ENCODE measurements at places on chromosomes 2 and 18.

- DNase-seq: no peak
These were observed 114.8 kb upstream of the PKDCC start for GRCh38 chr2:41933046-41933420.

- DNase-seq: no peak
These were observed 506.5 kb upstream of the TNP1 start for GRCh38 chr2:217366266-217366895.

- DNase-seq: peak; percentile 62
These were observed 3.2 kb downstream of the BZW1 start for GRCh38 chr2:200814917-200815316.

- no peak for DNase-seq
These were observed 19.8 kb upstream of the TCF4 start for GRCh38 chr18:55607773-55608172.

GRCh38 chr2:7209757-7210555, 292.7 kb downstream of the RNF144A start:
- no peak for DNase-seq

GRCh38 chr18:33571998-33572787, 5.8 kb upstream of the ASXL3 start:
- no peak for DNase-seq

DNA sequence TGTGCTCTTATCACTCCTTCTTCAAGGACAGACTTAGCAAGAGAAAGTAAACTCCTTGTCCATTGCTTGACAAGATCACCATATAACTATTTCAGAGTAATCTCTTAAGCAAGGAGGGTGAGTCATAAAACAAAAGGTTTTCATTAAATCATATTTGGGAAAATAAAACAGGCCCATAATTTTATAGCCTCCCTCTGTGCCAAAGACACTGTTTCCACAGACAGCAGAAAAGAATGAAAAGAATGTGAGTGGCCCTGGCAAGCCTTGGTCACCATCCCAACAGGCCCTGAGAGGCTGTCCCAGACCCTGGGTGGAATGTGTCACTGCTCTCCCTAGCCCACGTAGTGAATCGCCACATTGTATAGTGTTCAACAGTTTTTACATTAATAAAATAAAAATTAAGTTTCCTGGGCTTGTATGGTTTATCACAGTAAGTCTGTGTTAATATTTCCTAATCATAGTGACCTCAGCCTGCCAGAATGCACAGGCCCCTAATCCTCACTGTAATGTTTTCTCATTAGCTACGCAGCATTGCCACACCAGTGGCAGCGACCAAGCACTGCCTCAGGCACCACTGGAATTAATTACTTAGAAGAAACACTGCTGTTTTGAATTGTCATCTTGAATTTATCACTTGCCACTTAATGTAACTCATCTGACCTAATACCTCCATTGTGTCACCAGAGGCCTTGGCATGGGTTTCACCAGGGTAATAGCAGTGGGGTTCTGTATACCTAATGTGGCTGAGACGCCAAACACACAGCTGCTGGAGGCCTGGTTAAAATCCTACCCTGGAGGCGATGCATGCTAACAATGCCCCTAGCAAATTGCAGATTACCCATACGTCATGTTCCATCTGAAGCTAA, 401.9 kb downstream of the LNPK start:
- peak; percentile 71 for DNase-seq

DNA sequence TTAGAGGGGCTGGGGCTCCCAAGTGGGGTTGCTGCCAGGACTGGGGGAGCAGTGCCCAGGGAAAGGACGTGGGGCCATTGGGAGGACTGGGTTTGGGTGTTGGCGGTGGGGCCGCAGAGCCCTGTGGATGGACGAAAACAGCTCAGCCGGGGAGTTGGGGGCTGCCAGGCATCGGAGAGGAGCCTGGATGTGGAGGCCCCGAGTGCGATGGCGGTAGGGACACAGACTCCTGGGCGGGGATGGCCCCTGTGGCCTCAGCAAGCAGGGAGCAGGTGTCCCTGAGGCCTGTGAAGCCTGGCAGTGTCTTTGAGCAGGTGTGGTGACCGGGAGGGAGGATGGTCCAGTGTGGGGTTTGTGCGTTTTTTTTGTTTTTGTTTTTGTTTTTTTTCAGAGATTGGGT, 13.3 kb downstream of the CTDP1 start:
- DNase-seq: no peak

DNA sequence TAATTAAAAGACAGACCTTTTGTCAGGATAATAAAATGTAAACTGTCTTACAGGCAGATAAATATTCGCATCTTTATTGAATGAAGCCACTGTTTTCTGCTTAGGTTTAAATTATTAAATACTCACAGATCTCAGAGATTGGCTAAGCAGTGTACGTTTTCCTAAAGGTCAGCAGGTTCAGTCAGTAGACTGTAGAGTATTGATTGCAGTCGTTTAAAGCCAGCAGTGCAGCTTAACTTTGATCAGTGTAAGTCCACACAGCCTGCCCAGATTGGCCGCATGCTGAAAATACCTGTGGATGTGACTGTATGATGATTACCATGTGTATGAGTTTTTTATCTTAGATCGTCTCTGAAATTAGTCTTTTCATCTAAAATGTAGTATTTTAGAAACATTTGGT, 42.3 kb downstream of the ATP9B start:
- DNase-seq: no peak

- peak; percentile 94 for DNase-seq
These were observed 176.6 kb downstream of the EN1 start for GRCh38 chr2:118670838-118671237.

DNA sequence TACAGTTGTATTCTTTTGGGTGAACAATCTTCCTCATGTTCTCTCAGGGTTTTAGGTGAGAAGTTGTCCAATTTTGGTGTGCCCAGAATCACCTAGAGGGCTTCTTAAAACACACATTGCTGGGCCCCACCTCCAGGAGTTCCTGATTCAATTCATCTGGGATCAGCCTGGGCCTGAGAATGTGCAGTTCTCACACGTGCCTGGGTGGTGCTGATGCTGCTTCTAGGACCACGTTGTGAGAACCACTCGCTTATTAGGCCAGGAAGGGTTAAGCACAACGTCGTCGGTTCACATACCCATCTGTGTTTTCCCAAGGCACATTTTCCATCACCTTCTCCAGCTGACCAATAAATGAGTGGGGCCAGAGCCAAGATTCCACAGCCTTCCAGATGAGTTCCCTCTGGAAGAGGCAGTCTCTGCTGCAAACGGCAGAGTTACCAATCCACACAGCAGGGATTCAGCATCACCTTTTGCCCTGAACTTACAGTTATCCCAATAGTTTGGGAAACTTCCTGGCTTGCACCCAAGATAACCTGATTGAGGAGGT, 277.7 kb upstream of the HNRNPA3 start:
- DNase-seq: peak; percentile 36

GRCh38 chr18:58662118-58662517, 9.1 kb upstream of the MALT1 start:
- DNase-seq: no peak

DNA sequence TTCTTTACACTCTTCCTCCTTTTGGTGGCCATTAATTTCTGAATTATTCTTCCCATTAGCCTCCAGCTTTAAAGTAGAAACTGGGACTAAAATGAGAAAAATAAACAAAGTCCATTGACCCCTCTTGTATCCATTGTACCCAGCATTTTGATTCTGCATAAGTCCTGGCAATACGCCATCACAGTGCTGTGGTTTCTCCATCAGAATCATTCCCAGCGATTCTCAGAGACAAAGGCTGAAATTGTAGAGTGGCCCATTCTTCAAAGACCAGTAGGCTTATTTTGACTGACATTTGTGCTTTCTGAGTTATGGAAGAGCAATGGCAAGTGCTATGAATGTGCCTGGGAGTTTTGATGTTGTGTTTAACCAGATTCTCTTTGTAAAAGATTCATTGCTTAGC, 199.3 kb upstream of the GALNT5 start:
- DNase-seq: no peak

- DNase-seq: no peak
These were observed 363.0 kb downstream of the PLCL1 start for GRCh38 chr2:198167346-198167745.

GRCh38 chr2:146417942-146418341, 1426.9 kb upstream of the ACVR2A start:
- no peak for DNase-seq

- no peak for DNase-seq
These were observed 99.9 kb downstream of the CPO start for GRCh38 chr2:207039225-207039624.

DNA sequence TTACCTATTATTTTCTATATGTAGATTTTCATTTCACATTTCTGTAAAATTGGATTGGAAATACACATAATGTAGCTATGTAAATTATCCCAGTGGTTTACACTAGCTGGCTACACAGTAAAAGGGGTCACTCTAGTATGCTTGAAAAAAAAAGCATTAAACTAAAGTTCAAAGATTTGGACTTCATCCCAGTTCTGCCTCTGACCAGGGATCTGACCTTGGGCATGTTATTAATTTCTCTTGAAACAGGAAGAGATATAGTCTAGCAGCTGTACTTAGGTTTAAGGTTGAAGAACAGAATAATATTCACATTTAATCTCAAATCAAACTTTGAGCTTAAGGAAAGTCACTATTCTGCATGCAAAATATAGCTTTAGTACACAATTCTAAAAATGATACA, 64.5 kb upstream of the RPE start:
- no peak for DNase-seq

GRCh38 chr2:144625626-144626025, 105.7 kb upstream of the ZEB2 start:
- DNase-seq: no peak

- DNase-seq: no peak
These were observed 1.4 kb upstream of the CCDC85A start for GRCh38 chr2:56182420-56182819.

DNA sequence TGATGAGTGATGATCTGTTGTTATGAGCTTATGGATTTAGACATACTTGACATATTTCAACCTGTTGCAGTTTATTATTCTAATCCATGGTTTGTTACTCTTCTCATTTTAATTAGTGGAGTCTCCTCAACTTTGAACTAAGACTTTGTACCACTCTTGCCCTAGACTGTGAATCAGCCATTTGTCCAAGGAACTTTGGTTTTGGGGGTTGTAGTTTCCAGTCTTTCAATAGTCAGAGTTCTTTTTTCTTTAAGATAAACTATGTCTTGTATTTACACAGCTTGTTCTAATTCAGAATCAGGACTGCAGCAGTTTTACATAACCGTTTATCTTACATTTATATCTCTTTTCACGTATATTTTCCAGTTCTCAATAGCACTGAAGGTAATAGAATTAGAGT, 133.6 kb downstream of the GULP1 start:
- no peak for DNase-seq

DNA sequence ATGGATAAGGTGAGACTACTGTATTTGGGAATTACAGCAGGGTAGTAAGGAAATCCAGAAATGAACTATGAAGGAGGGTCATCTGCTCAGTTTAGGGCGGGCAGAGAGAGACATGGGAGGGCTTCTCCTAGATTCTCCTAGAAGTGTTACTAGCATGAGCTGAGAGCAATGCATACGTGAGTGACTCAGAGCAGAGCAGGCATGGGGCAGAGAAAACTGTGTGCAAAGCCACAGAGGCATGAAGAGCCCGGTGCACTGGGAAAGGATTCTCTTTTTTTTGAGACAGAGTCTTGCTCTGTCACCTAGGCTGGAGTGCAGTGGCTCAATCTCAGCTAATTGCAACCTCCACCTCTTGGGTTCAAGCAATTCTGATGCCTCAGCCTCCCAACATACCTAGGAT, 116.2 kb downstream of the SOCS6 start:
- DNase-seq: no peak

DNA sequence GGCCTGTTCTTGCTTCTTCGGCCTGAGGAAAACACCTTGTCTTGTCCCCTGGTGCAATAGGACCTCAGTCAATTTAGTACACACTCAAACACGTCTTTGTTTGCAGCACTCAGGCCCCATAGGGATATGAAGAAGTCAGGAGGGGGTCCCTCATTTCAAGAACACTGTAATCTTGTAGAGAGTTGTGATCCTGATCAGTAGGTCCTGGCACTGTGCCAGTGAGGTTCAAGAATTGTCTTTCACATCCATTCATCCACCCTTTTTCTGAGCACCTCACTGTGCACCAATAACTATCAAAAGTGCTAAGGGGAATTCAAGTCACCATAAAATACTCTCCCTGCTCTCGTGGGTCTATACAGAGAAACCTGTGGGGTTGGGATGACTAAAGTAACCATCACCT, 131.4 kb upstream of the LHCGR start:
- DNase-seq: no peak

DNA sequence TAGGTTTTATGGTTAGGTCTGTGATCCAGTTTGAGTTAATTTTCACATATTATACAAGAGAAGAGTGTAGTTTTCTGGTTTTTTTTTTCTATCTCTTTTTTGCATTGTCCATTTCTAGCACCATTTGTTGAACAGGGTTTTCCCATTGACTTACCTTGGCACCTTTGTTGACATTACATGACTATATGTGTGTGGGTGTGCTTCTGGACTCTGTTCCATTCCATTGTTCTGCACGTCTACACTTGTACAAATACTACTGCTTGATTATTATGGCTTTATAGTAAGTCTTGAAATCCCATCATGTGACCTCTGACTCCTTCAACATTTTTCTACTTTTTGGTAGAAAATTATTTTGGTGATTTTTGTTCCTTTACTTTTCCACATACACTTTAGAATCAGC, 38.7 kb downstream of the UBE2F start:
- DNase-seq: no peak

DNA sequence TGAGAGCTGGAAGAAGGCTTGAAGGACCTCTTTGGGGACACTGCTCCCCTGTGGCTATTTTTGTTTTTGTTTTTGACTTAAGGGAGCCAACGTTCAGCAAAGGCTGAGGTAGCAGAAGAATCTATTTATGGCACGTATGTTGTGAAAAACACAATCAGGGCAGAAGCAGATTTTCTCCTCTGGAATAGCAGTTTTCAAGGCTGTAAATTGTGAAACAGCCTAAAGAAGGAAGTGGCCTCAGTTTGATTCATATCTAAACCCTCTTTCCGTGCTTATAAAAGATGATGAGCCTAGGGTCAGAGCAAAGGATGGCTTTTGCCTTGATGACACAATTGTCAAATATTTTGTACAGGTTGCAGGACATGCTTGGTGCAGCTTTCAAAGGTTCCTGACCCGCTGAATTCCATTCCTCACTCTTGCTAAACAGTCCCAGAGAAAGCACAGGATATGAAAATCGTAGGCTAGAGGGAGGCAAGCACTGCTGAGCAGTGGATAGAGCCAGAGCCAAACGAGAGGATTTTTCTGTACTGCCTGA, 106.2 kb upstream of the DLX2 start:
- peak; percentile 22 for DNase-seq

GRCh38 chr18:22469926-22470247, 52.2 kb upstream of the CTAGE1 start:
- DNase-seq: no peak

DNA sequence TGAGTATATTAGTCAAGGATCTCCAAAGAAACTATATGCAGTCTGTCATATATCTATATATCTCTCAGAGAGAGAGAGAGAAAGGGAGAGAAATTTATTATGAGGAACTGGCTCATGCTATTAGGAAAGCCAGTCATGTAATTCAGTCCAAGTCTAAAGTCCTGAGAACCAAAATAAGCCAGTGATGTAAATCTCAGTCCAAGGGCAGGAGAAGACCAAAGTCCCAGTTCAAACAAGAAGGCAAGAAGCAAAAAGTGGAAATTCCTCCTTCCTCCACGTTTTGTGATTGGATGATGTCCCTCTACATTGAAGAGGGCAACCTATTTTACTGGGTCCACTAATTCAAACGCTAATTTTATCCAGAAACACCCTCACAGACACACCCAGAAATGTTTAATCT, 34.2 kb upstream of the SPATS2L start:
- DNase-seq: no peak

- DNase-seq: no peak
These were observed 263.6 kb upstream of the SALL3 start for GRCh38 chr18:78716022-78716421.

Measured in fibroblast of mammary gland (primary cell).